ENCODE measurements at places on chromosomes 2 and 18.

- DNase-seq, result no peak
These were observed 130.0 kb downstream of the CAPN13 start for GRCh38 chr2:30677231-30677630.

DNA sequence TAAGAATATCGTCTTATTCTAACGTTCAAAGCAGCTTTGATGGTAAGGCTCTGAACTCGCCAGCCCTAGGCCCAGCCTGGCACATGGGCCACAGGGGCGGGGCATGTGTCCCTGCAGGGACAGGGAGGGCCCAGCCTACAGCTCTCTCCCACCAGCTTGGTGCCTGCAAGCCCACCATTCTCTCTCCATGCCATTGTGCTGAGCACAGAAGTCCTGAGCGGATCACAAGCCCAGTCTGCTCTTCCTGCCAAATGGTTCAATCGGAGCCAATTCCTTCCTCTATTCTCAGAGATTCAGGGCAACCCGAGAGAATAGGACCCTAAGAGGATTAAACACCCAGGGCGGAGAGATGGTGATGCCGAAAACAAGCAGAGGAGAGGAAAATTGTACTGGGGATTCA lies 50.3 kb upstream of the APCDD1 start:
- DNase-seq, result peak; percentile 12

- no peak for DNase-seq
These were observed 32.0 kb downstream of the LGALSL start for GRCh38 chr2:64485961-64486360.

DNA sequence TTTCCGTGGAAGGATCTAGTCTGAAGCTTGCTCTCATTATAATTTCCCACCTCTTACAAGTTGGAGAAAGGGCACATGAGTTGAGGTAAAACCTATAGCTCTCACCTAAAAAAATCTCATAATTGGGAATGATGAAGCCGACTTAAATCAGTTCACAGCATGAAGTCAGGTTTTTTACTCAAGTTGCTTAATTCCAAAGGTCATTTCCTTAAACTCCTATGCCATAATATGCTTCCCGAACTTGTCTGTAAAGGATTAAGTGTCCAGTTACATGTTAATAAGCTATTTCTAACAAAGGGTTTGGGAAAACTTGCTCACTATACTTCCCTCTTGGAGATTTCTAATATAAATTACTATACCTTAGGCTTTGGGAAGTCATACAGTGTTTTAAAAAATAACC lies 481.2 kb downstream of the NUP35 start:
- DNase-seq, result no peak

DNA sequence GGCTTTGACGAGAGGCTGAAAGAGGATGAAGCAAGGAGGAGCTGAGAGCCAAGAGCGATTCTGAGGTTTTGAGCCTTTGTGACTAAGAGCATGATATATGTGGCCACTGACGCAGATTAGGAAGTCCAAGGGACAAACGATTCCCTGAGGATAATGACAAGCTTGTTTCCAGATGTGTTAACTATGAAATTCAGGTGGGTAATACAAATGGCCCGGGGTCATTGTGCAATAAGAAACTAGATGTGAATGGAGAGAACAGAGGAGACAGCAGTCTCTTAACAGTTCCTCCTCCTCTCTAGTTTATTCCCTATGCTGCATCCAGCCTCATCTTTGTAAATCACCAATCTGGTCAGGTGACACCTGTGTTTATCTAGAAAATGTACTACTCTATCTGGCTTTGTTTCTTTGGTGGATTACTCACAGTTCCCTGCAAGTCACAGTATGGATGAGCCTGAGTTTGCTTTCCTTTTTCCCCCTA lies 84.2 kb downstream of the SOCS6 start:
- DNase-seq, result no peak

- no peak for DNase-seq
These were observed 10.9 kb downstream of the DDX18 start for GRCh38 chr2:117825437-117825836.

- no peak for DNase-seq
These were observed 471.1 kb upstream of the SMIM21 start for GRCh38 chr18:75898651-75899050.

GRCh38 chr2:193505620-193506019 lies 1310.9 kb upstream of the TMEFF2 start:
- no peak for DNase-seq

DNA sequence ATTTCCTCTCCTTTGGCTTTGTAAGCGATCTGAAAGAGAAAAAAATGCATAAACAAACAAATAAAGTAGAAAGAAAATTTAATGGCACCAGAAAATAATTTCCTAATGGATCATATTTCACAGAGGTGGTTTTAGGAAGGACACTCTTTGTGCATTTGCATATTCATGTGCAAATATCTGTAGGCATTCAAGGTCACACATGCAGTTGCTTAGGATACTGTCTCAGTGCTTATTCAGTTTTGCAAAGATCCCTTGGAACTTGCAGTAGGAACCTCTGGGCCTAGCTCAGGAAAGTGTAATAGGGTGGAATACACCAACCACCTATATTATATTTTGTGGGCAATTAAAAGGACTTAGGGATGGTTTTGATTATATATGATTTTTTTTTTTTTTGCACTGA lies 54.3 kb downstream of the NEB start:
- no peak for DNase-seq

DNA sequence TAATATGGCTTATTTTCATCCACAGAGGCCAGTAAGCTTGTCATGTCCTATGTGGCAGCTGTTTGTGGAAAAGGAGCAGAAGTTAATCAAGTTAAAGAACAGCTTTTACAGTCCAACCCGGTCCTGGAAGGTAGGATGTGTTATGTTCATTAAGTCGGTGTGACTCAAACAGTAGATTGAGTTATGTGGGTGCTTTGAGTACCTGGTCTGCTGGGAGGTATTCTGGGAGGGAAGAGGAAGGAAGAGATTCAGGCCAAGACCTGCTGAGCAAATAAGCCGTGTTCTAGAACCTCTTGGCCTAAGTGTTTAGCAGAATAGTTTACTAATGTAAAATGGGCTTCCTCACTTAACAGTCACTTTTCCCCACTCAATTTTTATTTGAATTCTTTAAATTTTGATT lies 96.2 kb downstream of the MYO1B start:
- DNase-seq, result no peak

- DNase-seq, result no peak
These were observed 131.4 kb downstream of the BABAM2 start for GRCh38 chr2:28021898-28022297.

GRCh38 chr2:102717308-102718018 lies 44.4 kb upstream of the TMEM182 start:
- DNase-seq, result no peak

- no peak for DNase-seq
These were observed 19.1 kb downstream of the HDAC4 start for GRCh38 chr2:239381709-239382134.

DNA sequence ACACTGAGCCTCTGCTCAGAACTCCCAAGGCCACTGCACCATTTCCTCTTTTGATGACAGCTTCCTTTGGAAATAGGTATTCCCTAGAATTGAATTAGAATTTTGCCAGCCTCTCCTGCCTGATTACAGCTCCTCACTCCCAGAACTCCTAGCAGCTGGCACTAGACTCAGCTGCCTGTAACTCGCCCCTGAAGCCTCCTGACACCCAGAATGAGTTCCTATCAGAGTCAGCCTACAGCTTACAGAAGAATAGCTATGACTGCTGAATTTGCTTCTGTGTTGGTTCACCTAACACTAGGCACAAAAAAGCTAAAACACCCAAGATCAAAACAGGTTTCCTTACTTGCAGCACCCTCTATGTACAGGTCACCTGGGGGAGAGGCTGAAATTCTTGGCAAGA lies 108.2 kb upstream of the PTPRM start:
- DNase-seq, result no peak

- DNase-seq, result no peak
These were observed 7.3 kb upstream of the HTR2B start for GRCh38 chr2:231132129-231132528.

- no peak for DNase-seq
These were observed 170.4 kb downstream of the PTPRM start for GRCh38 chr18:7737550-7737949.

- no peak for DNase-seq
These were observed 21.1 kb upstream of the RPL31 start for GRCh38 chr2:100981011-100981410.

GRCh38 chr18:61435064-61435652 lies 101.9 kb downstream of the CDH20 start:
- DNase-seq, result no peak

GRCh38 chr2:70003093-70003830 lies 41.8 kb upstream of the ASPRV1 start:
- no peak for DNase-seq

GRCh38 chr2:190856985-190857384 lies 23.6 kb upstream of the GLS start:
- DNase-seq, result no peak

- DNase-seq, result no peak
These were observed 290.7 kb upstream of the SLC14A2 start for GRCh38 chr18:45324495-45325113.

- no peak for DNase-seq
These were observed 186.5 kb upstream of the ID2 start for GRCh38 chr2:8495189-8495989.

GRCh38 chr2:84880645-84881521 lies at the start of gene TRABD2A:
Gene TRABD2A, minus strand, starts transcription at chr2:84881084. Its CDS starts 45 bp downstream, at chr2:84881039.
- DNase-seq, result no peak

DNA sequence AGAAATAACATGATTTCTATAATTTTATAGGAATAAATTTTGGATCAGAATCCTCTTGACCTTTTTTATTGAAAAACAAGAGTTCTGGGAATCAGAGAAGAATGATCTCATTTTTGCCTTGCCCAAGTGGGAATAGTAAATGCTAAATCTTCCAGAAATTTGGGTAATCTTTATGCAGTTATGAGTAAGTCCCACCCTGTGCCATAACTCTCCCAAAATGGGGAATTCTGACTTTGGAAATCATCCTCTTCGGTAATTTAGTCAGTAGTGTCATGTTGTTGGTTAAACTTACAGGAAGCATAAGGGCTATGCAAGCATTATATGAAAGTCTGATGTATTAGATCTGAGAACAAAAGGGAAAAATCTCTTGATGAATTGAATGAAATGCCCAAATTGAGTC lies 20.6 kb upstream of the ARHGAP28 start:
- DNase-seq, result no peak

DNA sequence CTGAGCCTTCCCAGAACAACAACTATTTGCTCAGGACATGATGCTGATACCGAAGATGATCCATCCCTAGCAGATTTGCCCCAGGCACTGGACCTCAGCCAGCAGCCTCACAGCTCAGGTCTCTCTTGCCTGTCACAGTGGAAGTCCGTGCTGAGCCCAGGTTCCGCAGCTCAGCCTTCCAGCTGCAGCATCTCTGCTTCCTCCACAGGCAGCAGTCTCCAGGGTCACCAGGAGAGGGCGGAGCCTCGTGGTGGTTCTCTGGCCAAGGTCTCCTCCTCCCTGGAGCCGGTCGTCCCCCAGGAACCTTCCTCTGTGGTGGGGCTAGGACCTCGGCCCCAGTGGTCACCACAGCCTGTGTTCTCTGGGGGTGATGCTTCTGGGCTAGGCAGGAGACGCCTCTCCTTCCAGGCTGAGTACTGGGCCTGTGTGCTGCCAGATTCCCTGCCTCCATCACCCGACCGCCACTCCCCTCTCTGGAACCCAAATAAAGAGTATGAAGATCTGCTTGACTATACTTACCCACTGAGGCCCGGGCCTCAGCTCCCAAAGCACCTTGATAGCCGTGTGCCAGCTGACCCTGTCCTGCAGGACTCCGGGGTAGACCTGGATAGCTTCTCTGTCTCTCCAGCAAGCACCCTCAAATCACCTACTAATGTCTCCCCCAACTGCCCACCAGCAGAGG lies 15.4 kb downstream of the CEP68 start:
- no peak for DNase-seq

DNA sequence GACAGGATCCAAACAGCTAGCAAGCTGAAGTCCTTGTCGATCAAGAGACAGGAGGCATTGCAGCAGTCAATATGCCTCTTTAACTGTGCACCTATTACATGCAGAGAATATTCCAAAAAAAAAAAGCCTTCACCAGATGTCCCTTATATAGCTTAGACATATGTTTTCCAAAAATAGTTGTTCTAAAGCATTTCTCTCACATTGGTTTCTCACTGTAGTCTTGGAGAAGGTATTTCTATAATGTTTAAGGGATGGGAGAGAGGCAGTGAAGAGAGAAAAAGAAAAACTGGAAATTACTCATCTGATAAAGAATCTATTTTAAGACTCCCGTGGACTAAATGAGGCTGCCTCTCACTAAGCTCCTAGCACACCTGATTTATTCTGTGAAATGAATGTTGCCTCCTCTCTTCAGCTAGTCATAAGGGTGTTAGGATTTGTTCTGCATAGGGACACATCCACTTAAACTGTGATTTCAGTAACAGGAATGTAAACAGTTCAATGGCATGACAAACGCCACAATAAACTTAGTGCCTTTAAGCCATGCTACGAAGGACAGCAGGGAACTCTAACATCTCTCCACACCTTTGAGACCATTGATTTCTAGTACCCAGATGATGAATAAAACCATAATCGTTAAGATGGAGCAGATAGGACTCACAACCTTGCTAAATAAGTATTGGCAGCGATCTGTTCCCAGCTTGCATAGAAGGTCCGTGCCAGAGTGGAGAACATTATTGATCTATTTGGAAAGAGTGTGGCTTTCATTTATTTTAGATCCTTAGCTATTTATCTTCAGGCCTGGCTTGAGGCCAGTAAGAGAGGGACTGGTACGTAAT lies 98.6 kb upstream of the NCK2 start:
- DNase-seq, result no peak

GRCh38 chr2:16249246-16250055 lies 309.1 kb downstream of the MYCN start:
- no peak for DNase-seq

DNA sequence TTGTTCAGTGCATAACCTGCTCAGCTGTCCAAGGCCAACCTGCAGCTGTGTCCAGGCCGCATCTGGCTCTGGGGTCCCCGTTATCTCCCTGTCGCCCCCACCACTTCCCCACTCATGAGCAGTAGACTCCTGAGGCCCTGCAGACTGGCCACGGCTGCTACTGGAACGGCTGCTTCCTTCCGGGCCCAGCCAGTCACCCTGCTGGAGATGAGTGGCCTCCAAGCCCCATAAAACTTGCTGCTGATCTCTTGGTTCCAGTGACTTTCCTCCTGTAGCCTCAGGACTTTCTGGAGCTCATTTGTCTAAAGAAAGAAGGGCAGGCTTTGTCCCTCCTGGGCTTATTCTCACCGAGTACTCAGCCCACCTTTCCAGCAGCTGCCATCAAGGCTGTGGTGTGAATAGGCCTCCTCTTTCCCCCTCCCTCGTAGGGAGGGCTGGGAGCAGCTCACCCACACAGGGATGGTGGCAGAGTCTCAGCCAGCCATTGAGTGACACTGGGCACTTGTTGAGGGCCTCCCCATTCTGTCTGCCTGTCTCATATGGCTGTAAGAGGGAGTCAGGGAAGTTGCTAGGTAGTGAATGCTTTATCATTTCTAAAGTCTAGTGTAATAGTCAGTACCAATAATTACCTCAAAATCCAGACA lies 257.3 kb downstream of the MYCN start:
- no peak for DNase-seq

GRCh38 chr2:2158189-2158826 lies 172.8 kb downstream of the MYT1L start:
- peak; percentile 52 for DNase-seq

GRCh38 chr18:79868168-79868784 lies 70.5 kb downstream of the KCNG2 start:
- DNase-seq, result no peak

GRCh38 chr2:45711224-45711623 lies 59.7 kb downstream of the PRKCE start:
- DNase-seq, result no peak

GRCh38 chr18:2168022-2168421 lies 403.3 kb downstream of the METTL4 start:
- no peak for DNase-seq

Data from cerebellum (tissue), 4 donors.